ENCODE measurements at places on chromosomes 7 and 10.

- no peak for DNase-seq
These were observed 86.6 kb downstream of the BTAF1 start for GRCh38 chr10:92010047-92010735.

GRCh38 chr10:132867801-132868644 lies 74.3 kb downstream of the CFAP46 start:
- DNase-seq = no peak

- DNase-seq = peak; percentile 38
These were observed 170.8 kb upstream of the HABP2 start for GRCh38 chr10:113381981-113382509.

- no peak for DNase-seq
These were observed 53.9 kb downstream of the ARHGAP22 start for GRCh38 chr10:48550977-48551376.

GRCh38 chr10:5314840-5315239 lies 49.9 kb upstream of the UCN3 start:
- no peak for DNase-seq

- no peak for DNase-seq
These were observed 213.7 kb downstream of the ITGB1 start for GRCh38 chr10:32744321-32744720.

GRCh38 chr7:94666879-94667587 lies 11.1 kb upstream of the SGCE start:
- DNase-seq = no peak

- no peak for DNase-seq
These were observed 11.7 kb upstream of the GPAM start for GRCh38 chr10:112195224-112195623.

- no peak for DNase-seq
These were observed 72.8 kb upstream of the MPP7 start for GRCh38 chr10:28375399-28376354.

DNA sequence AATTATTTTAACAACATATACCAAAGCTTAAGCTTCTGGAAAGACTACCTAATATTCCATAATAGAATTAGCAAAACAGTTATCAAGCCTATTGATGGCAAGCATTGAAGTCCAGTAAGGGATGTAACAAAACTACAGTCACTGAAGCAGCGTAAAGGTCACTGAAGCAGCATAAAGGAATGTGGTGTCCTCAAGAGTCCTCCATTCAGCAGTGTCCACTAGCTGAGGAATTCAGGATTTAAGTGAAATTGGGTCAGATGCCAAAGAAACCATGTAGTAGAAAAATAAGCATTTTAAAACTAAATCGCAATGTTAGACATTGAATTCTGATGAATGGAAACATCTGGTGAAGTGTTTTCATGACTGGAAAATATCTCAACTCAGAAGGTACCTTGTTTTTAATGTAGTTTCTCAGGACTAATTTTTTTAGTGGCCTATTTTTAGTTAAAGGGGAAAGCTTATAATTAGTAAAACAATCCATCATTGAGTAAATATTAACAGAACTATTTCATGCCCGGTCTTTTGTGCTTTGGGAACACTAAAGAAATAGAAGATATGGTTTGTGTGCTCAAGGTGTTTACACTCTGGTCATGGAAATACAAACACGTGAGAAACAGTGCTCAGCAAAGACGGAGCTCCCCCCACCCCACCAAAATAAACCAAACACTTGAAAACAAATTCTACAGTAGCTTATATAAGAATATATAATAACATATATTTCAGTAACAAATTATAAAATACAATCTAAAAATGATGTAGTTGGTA lies 121.4 kb downstream of the CDK14 start:
- DNase-seq = peak; percentile 46

DNA sequence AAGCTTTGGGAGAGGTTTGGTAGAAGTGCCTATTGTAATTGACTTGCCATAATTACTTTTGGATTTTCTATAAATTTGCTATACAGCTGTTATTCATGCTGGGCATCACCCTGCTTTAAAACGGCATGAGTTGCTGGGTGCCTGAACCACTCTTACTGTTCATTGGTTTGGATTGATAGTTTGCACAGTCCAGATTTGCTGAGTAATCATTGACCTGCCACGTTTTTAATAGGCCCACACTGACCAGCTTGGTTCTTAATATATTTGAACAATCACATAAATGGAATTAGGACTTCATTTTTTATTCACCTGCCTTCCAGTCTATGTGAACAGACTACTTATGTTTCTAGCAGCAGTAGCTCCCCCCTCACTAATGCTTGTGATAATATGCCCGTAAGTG lies 630.8 kb downstream of the SDK1 start:
- no peak for DNase-seq

DNA sequence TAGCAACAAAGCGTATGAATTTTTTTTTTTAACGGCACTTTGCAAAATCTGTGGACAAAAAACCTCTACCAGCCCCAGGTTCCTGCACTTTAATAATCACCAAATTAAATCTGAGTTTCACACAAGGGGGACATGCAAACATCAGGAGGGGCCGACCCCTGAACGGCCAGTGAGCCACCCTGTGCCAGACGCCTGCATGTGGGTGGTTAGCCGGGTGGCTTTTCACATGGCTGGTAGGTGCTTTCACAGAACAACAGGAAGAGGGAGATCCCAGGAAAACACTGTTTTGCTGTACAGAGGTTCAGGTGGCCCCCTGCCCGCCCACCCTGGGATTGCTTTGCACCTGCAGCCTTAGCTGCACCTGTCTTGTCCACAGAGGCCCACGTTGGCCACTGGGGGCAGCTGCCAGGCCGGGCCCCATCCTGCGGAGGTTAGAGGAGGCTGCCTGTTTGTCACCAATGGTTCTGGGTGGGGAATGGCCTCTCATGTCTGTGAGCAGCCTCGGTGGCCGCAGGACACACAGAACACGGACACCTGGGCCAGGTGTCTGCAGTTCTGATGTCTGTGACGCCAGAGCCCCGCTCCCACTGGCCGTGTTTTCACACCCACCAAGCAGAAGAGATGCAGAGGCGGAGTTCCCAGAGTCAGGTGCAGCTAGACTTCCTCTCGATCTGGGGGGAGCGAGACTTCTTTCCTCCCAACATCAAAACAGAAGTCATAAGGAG lies 107.7 kb downstream of the FAM53B start:
- no peak for DNase-seq

GRCh38 chr7:131390275-131390674 lies 62.6 kb downstream of the MKLN1 start:
- DNase-seq = no peak

DNA sequence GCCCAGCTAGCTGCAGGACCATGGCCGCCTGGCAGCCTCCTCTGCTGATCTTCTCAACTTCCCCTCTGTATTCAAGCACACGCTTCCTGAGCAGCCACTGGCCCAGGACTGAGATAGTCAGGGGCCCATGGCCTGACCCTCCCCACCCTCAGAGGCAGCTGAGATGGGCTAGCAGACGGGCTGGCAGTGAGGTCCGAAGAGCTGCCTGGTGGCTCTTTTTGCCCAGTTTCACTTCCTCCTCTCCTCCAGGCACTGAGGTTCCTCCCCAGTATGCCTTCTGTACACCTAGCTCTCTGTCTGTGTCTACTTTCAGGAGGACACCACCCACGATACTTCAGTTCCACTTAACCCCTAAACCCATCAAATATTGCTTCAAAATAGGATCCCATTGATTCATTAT lies 395.6 kb downstream of the TNS3 start:
- no peak for DNase-seq

DNA sequence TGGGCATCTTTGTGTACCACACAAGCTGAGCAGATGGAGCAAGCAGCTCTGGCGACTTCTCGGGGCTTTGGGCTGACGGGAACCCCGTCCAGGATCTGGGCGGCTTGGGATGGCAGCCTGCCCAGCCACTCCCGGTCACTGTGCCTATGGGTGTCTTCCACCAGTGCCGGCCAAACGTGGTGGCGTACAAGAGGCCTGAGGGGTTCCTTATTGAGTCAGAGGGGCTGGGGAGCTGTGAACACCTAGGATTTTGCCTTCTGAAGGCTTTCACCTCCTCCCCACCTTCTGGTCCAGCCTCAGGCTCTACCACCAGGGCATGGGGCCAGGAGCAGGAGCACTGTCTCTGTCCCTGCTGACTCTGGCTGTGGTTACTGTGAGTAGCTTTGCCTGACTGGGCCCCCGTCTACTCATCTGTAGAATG lies 71.8 kb upstream of the PPIF start:
- peak; percentile 32 for DNase-seq

DNA sequence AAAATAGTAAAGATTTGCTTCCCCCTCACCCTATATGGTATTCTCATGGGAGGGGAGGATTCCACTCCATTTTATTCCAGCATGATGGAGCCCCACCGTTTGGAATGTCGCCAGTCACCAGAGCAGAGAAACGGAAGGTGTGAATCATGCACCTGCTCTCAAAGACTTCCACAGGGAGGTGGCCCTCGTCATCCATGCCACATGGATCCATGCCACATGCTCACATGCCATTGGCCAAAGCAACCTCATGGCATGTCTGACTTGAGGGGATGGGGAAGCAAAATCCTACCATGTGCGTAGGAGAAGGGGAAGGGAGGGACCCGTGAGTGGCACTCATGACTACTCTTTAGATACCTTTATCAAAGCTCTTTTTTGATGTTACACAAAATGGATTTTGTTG lies 256.0 kb downstream of the SKAP2 start:
- no peak for DNase-seq
